ENCODE measurements at places on chromosomes 16 and 17.

GRCh38 chr17:29591146-29591736 lies 1.7 kb upstream of the ANKRD13B start:
- DNase-seq = no peak

DNA sequence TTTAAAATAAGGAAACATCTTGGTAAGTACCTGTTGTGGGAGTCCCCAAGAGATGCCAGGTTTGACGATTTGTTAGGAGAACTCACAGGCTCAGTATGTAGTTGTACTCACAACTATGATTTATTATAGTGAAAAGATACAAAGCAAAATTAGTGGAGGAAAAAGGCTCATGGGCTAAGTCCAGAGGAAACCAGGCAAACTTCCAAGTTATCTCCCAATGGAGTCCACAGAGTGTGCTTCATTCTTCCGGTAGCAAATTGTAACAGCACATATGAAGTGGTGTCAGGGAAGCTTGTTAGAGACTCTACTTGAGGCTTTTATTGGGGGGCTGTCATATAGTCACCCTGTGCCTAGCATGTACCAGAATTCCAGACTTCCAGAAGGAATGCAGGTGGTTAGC lies 2.3 kb downstream of the DDX19A start:
- no peak for DNase-seq

DNA sequence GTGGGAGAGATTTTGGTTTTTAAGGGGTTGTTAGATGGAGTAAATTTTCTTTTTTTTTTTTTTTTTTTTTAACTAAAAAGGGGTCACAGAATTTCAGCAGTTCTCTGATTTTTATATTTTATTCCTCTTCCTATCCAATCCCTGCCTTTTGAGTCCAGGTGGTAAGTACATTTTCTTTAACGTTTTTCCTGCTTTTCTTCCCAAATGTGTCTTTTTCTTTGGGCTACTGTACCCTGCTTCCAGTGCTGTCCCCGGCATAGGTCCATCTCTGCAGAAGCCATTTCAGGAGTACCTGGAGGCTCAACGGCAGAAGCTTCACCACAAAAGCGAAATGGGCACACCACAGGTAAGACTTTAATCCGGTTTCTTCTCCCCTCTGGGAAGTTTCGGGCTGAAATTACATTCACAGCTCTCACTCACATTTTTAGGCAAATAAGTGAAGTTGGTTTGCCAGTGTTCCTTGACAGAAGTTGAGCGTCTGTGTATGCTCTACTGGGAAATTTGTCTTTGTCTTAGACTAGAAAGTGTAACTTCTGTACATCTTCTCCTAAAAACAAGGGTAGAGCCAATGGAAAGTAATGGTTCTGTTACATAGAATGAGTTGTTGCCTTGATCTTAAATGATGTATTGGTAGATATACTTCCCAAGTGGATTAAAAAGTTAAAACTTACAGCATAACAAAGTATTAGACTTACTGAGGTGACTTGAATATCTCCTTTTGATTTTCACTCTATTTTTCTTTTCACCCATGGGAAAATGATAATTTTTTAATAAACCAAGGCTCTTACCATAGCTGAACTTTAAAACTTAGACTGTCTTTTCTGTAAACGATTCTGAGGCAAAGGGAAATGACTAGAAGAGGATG lies 54.5 kb downstream of the TUBD1 start:
- DNase-seq = peak; percentile 52

GRCh38 chr17:3795390-3796102 lies 5.4 kb downstream of the ITGAE start:
- DNase-seq = peak; percentile 27

GRCh38 chr16:16138034-16138635 lies 85.2 kb downstream of the ABCC6 start:
- no peak for DNase-seq

- DNase-seq = no peak
Measured at GRCh38 chr16:87653234-87653633, 50.9 kb downstream of the JPH3 start.

DNA sequence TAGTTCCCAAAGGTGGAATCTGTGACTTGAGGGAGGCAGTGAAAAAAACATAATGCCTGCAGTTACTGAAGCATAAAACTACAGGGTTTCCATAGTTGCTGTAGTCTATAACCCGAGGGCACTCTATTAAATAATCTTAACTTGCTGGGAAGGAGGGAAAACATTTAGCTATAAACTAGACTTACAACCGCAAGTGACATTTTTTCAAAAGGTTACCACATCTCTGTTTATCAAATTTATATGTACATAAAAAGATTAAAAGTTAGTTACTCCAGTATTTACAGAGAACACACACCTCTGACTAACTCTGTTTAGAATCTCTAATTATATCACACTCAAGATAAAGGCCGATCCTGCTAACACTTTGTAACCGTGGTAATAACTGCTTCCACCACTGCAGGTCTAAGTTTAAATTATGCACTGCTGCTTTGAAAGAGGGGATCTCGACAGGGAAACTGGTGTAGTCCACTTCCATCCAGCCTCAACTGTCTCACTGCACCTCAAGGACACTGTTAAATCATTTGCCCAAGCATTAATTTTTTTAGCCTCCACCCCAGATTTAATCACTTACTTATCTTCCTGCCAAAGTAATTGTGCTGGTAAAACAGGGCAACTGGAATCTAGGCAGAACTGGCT lies 14.6 kb downstream of the KCNJ16 start:
- DNase-seq = no peak

DNA sequence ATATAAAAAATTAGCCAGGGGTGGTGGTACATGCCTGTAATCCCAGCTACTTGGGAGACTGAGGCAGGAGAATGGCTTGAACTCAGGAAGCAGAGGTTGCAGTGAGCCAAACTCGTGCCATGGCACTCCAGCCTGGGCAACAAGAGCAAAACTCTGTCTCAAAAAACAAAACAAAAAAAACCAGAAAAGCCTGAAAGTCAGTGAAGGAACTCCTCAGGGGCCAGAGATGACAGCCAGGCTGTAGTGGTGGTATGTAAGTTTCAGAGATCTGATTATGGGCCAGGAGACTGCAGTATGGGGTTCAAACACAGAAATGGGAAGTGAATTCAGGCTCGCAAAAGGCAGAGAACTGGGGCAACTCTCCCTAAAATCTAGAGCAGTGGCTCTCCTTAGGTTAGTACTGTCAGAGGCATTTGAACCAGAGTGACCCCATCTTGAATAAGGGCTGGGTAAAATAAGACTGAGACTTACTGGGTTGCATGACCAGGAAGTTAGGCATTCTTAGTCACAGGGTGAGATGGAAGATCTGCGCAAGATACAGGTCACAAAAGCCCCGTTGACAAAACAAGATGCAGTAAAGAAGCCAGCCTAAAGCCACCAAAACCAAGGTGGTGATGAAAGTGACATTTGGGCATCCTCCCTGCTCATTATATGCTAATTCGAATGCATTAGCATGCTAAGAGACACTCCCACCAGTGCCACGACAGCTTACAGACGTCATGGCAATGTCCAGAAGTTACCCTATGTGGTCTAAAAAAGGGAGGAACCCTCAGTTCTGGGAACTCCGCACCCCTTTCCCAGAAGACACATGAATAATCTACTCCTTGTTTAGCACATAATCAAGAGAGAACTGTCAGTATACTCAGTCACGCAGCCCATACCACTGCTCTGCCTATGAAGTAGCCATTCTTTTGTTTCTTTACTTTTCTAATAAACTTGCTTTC lies 120.2 kb upstream of the XYLT1 start:
- peak; percentile 64 for DNase-seq

DNA sequence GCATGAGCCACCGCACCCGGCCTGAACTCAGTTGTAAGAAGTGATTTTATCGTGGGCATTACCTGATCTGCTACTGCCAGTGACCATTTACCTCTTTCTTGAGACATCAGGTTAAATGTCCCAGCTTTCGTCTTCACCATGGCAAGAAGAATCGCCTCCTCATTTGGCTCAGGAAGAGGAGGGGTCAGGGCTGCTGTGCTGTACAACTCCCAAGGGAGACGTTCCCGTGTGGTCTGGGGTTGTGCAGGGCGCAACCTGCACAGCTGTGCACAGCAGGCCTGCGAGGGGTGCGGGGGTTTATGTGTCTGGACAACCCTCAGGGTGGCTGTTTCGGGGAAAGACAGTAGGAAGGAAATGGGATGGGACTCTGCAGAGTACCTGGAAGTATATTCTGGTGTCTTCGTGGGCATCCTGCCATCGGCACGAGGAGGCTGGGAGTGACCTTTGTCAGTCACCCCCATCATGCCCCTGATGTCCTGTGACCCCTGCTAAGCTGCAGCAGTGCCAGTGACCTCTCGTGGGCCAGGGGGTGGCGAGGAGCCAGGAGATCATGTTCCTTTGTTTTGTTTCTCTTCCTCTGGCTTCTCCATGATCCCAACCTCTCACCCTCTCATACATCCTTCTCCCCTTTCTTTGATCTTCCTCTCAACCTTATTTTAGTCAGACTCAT lies 27.3 kb downstream of the CIBAR2 start:
- no peak for DNase-seq

GRCh38 chr17:42553866-42554249 lies 1.1 kb downstream of the HSD17B1 start:
- no peak for DNase-seq

GRCh38 chr16:48053418-48053745 lies 102.4 kb downstream of the ABCC12 start:
- DNase-seq = no peak

GRCh38 chr17:83152745-83153611 lies 73.6 kb downstream of the METRNL start:
- DNase-seq = no peak

DNA sequence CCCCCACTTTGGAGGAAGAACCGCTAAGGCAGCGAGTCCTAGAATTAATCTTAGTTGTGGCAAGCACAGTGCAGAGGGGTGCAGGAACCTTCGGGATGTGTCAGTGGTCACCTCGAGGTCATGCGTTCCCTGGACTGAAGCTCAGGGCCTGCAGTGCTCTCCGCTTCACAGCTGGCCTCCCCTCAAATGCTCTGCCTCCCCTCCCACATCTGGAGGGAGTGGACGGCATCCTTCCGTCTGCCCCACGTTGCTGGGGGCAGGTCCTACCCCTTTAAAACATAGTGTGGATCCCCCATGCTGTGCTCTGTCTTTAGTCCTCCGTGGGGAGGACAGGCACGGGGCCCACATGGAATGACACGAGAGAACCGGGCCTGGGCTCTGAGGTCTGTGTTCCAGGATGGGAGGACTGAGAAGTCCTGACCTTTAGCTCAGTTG lies 99.5 kb upstream of the CDC42EP4 start:
- no peak for DNase-seq

- no peak for DNase-seq
Measured at GRCh38 chr17:4407851-4408250, 25.9 kb upstream of the SPNS3 start.

GRCh38 chr16:88910284-88911135 lies 44.0 kb upstream of the PABPN1L start:
- no peak for DNase-seq

GRCh38 chr16:67910158-67910557 lies 17.1 kb downstream of the PSKH1 start:
- no peak for DNase-seq

- no peak for DNase-seq
Measured at GRCh38 chr16:14520753-14521152, 109.3 kb downstream of the PARN start.

- no peak for DNase-seq
Measured at GRCh38 chr17:77346765-77347164, 206.0 kb downstream of the SEC14L1 start.

DNA sequence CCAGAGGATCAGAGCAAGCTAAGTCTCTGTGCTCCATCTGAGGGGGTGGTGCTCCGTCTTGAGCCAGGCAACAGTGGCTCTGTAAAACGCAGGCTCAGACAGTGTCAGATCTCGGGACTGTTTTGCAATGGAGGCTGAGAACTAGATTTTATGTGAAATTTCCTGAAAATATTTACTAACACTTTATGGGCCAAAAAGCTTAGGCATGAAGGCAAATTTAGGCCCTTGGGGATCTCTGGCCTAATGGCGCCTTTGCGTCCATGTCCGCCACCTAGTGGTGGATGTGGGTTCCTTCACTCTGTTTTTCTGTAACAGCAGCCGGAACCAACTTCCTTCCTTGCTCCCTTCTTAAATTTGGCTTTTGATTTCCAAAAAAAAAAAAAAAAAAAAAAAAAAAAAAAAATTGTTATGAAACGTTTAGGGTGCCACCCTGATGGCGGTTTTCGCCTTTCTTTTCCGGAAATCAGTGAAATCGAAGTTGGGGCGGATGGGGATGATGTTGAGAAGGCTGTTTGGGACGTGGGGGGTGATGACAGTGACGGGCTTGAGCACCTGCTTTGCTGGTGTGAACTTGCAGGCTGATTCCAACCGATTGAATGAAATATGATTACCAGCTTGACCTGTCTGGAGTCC lies 14.0 kb upstream of the ELAC2 start:
- no peak for DNase-seq

GRCh38 chr17:4498461-4499397 lies at the start of gene SPNS2:
Gene SPNS2, plus strand, starts transcription at chr17:4498881. Its CDS starts 167 bp downstream, at chr17:4499048.
- DNase-seq = peak; percentile 69

DNA sequence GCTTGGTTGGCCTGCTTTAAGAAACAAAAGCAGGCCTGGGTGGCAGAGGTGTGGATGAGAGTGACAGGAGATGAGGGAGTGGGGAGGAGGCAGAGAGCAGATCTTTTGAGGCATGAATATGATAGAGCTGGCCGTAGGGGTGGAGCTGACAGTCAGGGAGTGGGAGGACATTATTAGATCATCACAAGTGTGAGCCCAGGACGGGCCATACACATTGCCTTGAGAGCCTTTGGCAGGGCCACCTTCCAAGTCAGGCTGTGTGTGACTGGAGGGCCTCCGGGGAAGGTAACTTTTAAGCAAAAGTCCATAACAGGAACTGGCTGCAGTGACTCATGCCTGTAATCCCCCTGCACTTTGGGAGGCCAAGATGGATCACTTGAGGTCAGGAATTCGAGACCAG lies 26.3 kb downstream of the GINS3 start:
- DNase-seq = no peak

- no peak for DNase-seq
Measured at GRCh38 chr16:51683882-51684281, 532.8 kb upstream of the SALL1 start.

DNA sequence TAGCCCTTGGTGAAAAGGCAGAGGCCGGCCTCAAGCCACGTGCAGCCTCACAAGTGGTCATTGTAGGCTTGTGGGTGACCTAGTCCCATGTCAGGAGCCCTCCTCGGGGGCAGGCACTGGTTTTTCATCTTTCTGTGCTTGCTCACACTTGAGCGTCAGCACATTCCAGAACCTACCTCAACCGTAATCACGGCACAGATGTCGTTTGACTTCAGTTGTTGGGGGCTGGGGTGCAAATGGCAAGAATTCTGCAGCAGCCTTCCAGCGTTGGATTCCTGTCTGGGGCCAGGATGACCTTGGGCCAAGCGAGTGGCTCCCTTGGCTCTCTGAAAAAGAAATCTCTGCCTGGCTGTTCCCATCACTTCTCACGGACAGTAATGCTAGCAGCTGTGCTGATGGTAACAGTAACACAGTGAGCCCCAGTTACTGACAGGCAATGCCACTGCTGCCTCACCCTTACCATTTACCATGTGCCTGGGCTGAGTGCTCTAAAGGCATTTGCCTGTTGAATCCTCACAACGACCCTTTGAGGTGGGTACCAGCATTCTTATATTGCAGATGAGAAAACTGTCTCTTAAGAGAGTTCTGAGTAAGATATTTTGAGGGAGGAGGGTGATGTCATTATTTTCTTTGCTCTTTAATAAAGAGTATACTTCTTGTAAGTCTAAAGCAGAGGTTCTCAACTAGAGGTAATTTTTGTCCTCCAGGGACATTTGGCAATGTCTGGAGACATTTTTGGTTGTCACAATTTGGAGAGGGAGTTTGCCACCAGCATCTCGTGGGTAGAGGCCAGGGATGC lies 46.5 kb downstream of the KSR1 start:
- DNase-seq = no peak

GRCh38 chr17:30196504-30196903 lies 39.0 kb downstream of the SLC6A4 start:
- DNase-seq = no peak
